ENCODE measurements at places on chromosomes 12 and 14.

GRCh38 chr14:77804592-77804991 lies 4.7 kb downstream of the ADCK1 start:
- DNase-seq, result no peak

DNA sequence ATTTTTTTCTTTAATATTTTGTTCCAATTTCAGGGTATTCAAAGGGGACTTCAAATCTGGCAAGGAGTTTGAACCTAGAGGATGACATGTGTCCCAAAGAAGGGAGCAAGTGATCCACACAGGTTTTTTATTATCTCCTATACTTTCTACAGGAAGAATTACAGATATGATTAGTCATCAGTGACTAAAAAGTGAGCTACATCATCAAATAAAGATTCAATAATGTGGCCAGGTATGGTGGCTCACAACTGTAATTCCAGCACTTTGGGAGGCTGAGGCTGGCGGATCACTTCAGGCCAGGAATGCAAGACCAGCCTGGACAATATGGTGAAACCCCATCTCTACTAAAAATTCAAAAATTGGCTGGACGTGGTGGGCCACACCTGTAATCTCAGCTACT lies 24.2 kb downstream of the GLT8D2 start:
- DNase-seq, result no peak

- DNase-seq, result no peak
Observed at GRCh38 chr14:96858643-96859042, 61.5 kb downstream of the VRK1 start.

DNA sequence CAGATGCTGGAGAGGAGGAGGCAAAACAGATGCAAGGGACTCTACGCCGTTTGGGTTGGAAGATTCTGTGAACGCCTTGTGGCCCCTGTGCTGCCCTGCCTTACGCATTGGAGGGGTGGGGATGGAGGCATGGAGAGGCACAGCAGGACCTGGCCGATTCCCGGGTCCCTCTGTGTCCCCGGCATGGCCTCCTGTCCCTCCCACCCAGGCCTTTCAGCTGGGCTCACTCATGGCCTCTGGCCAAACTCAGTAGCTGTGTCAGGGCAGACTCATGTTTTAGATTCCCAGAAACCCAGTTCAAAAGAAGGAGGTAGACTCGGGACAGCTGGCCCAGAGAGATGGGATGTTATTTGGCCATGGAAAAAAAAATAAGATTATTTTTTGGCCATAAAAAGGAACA lies 40.1 kb downstream of the TESC start:
- DNase-seq, result no peak

- DNase-seq, result no peak
Observed at GRCh38 chr12:102481705-102482425, 1.5 kb upstream of the IGF1 start.

GRCh38 chr12:69329669-69330428 lies 18.3 kb upstream of the LYZ start:
- no peak for DNase-seq

Measured in muscle of arm (tissue), 14 donors.